ENCODE measurements at places on chromosomes 2 and 18.

DNA sequence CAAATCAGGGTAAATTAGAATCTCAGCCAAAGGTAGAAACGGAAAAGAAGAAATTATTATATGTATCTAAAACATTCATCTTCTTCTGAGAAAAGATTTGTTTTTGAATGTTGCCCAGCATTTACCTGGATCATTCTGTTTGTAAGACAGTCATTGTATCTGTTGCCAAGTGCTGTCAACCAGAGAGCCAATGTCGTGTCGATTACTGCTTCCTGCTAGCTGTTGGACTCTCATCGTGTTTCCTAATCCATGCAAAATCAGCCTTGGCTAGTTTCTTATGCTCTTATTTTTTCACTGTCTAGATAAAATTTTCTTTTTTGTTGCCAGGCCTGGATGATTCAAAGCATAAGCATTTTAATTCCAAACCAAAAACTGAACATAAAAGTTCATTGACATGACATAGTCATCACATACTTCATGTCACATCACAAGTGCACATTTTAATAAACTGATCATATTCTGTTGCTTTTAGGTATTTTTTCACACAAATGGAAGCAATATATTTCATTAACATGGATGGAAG lies 202.3 kb downstream of the KCNH7 start:
- no peak for DNase-seq

DNA sequence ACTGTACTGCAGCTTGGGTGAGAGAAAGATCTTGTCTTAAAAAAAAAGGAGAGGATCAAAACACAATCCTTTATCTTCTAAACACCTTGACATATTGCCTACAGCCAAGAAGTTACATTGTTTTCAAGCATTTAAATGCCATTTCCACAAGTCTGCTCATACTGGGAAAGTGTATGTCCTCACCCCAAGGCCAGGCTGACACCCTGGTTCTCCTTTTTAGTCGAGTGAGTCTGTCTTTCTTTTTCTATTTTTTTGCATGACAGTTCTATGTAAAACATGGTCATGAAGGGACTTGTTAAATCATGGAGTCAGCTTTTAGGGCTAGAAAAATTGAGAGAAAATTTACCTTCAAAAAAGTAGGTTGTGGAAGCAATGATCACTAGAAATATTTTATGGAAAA lies 233.3 kb downstream of the FAM210A start:
- no peak for DNase-seq

DNA sequence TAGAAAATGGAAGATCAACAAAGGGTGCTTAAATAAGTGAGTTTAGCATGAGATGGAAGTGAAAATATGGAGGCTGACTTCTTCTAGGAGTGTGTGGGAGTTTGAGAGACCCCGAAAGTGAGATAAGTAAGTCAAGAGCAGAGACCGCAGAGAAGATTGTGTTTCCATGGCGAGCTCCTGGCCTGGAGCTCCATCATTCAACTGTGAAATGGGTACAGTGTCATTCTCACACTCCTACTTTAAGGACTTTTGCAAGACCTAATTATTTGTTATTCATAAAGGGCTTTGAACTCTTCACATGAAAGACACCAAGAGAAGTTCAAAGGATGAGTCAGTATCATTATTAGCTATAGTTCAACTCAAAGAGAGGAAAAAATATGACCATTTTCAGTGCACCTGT lies 134.2 kb upstream of the PIK3C3 start:
- no peak for DNase-seq

DNA sequence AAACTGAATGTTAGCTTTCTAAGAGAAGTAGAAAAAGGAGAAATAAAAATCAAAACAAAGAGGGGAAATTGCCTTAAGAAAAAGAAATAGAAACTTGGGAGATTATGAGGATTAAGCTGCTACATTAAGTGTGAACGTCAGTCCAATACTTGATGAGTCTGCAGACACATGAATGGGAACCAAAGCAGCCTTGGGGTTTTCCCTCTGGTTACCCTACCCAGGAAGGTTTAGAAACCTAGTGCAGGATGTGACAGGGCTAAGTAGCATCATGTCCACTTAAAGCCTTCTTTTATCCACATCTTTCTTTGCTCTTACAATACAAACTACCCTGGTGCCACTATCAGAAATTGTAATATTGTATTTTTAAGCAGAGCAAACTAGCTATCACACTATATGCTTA lies 22.3 kb downstream of the SLC35F5 start:
- DNase-seq = no peak

- no peak for DNase-seq
These were observed 69.9 kb upstream of the MCFD2 start for GRCh38 chr2:46985512-46985911.

GRCh38 chr18:58858591-58859468 lies 5.8 kb upstream of the ZNF532 start:
- DNase-seq = no peak

- no peak for DNase-seq
These were observed 23.4 kb upstream of the TANK start for GRCh38 chr2:161136696-161137324.

DNA sequence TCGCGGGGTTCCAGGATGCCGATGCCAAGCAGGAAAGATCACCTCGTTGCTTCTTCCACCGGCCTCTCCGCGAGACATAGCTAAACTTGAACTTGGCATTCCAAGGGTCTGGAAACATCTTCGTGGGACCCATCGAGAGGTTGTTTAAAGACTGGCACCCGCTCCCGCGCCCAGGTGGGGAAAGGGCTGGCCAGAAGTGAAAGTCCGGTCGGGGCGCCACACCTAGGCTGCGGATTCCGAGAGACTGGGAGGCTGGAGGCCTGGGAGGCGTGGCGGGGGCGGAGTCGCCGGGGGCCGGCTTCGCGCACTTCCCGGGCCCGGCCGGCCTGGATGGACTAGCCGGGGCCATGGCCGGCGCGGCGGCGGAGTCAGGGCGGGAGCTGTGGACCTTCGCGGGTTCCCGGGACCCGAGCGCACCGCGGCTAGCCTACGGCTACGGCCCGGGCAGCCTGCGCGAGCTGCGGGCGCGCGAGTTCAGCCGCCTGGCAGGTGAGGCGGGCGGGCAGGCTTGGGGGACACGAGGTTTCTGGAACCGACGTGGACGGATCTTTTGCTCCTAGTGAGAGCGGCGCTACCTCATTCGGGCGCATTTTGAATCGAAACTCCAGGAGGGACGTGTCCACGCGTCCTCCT lies at the start of gene MOCOS:
Gene MOCOS (plus strand): TSS at position 305 of the 633 bp plus-strand sequence. CDS start 43 bp downstream, at position 348.
- peak; percentile 86 for DNase-seq

DNA sequence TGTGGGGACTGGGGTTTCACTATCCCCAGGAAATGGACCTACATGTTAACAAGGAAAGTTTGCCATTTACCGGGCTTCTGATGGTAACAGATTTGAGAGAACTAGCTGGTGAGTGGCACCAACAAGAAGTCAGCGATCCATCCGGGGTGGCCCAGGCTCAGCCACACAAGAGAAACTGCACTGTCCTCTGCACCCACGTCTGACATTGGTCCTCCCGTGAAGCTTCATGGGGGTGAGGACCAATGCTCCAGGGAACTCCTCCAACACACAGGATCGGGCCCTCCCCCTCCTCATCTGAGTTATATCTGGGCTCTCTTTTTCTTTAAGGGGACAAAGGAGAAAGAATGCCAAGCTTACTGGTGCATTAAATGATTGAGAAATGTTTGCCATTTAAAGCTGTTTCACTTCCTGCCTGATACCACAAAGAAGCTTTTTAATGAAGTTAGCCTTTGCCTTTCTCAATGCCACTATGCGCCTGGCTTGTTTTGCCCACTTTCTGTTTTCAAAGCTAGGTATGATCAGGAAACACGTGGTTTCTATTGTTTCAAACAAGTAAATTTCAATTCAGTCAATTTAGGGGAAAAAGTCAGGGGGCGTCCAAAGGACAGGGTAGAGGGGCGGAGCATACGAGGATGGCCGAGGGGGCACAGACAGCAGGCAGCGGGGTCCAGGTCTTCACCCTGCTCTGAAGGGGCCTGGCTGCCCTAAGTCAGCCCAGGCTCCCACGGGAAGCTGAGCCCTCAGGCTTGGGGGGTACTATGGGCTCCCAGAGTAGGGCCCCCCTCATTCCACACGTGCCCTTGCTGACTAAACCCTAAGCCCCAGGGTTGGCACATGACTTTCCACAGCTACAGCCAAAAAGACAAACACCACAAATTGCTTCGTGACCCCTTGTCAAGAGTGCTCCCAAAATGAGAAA lies 204.0 kb upstream of the ID2 start:
- DNase-seq = peak; percentile 42

- no peak for DNase-seq
These were observed 1.0 kb upstream of the ACTR3 start for GRCh38 chr2:113888641-113889470.

- DNase-seq = peak; percentile 77
These were observed 49.6 kb upstream of the ITSN2 start for GRCh38 chr2:24409700-24410556.

DNA sequence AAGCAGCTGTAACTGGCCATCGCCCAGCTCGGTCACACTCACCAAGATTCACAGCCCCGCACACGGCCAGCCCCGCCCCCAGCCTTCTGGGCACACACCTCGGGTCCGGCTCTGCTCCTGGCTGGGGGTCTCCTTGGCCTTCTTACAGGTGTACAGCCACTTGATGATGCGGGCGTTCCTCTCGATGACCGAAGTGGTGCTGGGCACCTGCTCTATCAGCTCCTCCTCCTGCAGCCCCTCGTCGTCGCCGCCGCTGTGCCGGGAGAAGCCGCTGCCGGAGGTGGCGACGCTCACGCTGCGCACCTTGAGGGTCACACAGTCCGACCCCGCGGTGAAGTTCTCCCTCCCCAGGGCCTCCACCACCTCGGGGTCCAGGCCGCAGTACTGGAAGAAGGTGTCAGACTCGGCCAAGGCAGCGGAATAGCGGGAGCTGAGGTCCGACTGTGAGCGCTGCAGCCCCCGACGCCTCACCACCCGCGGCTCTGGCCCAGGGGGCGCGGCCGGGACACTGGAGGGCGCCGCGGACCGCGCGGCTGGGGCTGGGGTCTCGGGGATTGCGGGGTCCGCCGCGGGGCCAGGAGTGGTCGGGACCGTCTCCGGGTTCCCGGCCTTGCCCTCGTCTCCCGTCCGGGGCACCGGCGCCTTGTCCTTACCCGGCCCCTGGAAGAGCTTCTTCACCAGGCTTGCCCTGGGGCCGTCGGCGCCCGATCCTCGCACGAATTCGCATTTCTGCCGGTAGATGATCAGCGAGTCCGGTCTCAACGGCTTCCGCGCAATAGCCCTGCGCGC lies 769 bp downstream of the FAM110C start:
- DNase-seq = peak; percentile 28

DNA sequence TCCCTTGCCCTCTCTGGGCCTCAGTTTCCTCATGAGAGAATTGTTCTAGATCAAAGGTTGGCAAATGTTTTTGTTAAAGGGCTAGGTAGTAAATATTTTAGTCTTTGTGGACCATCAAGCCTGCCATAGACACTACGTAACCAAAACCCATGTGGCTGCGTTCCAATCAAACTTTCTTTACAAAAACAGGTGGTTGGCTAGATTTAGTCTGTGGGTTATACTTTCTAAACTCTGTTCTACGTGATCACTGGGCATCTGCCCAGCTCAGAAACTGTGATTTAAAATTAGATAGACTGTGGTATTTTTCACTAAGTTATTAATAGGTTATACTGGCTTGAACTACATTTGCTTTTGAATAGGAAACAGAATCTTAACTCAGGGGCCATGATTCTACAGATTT lies 149.8 kb upstream of the DCC start:
- DNase-seq = no peak

DNA sequence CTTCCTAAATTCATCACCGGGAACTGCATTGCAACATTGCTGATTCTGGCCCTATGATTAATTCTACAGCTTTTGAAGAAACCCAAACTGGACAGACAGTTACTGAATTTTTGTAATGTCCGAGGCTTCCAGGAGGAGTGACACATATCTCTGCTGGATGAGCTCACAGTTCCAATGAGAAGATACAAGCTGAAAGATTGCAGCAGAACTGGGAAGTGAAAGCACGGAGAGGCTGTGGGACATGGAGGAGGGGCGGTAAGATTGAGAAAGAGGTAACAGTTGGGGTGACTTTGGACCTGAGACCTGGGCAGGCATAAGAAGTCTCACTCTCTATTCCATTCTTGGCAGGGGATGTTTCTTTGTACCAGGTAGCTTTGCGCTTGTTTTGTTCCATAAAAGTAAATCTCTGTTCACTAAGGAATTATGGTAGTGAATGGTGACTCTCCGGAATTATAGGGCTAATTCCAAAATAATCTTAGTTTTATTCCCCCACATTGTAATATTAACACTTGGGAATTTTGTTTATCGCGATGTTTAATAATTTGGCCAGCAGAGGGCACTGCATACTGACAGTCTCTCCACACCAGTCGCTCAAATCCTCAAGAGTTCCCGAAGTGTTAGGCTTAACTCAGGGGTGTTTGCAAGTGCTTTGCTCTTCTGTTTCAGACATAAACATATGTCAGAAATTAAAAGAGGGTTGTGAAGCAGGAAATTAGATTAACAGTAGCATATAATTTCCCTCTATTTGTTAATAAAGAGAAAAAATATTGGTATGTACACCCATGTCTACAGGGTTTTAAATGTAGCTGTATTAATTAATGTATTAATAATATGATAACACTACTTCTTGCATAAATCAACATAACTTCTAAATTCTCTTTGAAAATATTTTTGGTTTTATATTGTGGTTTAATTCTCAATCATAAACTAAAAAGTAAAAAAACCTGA lies 201.4 kb downstream of the SOCS6 start:
- DNase-seq = peak; percentile 70

DNA sequence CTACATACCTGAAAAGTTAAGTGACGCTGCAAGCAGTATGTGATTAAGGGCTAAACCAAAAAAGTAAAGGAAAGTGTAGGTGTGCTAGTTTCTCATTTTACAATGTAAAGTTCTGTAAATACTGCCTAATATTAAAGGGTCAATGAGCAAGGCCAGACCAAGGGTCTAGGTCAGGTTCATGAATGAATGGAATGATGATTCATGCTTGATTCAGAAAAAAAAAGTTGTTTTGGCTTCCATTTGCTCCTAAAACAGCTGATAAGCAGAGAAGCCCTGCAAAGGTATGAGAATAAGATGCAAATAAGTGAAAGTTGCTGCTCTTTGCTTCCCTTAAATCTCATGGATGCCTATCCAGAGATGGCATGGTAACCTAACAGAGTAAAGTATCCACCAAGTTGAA lies 61.3 kb downstream of the PTRHD1 start:
- no peak for DNase-seq

GRCh38 chr2:18987592-18988073 lies 370.8 kb downstream of the OSR1 start:
- DNase-seq = peak; percentile 94

GRCh38 chr2:220181165-220181564 lies 553.7 kb downstream of the SLC4A3 start:
- no peak for DNase-seq

DNA sequence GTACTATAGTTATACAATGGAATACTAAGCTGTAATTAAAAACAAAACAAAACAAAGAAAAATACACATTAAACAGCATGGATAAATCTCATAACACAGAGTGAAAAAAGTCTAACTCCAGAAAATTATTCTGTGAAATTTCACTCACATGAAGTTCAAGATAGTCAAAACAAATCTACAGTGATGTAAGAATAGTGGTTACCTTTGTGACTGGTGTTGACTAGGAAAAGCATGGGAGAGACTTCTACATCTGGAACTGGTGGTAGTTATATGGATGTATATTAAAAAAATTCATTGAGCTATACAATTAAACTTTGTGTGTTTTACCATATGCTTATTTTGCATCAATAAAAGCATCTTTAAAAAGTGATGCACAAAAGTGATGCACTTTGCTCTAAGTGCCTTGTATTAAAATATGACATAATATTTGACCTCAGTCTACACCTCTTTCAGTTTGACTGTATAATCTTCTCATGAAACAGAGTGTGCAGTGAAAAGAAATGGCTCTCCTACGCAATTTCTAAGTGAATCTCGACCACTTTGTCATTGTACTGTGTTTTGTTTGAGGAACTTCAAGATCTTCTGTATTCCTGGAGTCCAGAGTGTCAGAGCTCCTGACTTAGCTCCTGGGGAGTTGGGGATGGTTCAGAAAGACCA lies 28.0 kb downstream of the STAT4 start:
- no peak for DNase-seq
